ENCODE measurements at places on chromosomes 12 and 14.

DNA sequence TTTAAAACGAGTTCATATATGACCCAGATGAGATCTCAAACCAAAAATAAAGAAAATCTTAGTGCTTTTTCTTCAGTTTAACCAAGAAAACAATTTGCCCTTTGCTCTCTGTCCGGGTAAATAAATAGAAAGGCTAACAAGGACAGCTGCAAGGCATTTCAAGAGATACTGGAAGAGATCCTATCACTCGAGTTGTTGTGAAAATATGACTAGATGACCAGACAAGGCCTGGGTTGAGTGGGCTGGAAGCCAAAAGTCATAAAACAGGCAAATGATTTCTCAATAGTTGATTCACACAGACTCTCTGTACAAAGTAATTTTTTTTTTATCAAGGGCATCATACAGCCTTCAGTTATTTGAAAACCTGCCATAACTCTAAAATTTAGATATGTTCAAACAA is 55.9 kb upstream of the AVPR1A start:
- DNase-seq = no peak

- DNase-seq = no peak
These were observed 8.3 kb downstream of the RESF1 start for GRCh38 chr12:31967539-31967938.

DNA sequence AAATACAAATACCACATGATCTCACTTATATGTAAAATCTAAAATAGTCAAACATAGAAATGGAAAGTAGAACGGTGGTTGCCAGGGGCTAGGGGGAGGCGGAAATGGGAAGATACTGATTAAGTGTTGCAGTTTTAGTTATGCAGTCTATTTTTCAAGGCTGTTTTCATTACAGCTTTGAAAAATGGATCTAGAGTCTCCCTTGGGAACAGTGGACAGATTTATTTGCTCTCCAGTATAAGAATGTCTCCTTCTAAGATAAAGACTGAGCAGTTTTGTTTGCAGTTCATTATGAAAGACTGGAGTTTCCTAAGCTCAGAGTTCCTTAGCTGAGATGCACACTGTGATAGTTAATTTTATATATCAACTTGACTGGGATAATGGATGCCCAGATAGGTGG is 202.5 kb downstream of the KLHL28 start:
- DNase-seq = no peak

DNA sequence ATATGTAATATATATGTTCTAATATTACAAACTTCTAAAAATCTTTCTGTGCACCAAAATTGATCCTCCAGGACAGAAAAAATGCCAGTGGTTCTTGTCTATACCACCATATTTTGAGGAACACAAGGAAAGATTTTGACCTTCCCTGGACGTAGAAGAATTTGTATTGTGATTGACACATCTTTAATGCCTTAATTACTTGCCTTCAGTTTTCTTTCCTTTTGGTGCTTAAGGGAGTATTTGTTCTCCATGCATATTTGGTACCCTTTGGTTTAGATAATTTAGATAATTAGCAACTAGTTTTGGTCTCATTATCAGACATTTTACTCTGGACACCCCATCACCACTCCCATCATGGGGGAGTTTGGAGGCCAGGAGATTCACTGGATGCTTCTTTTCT is 27.6 kb downstream of the TRAF3 start:
- DNase-seq = no peak

- DNase-seq = no peak
These were observed 8.9 kb upstream of the RAP1B start for GRCh38 chr12:68601767-68602166.

DNA sequence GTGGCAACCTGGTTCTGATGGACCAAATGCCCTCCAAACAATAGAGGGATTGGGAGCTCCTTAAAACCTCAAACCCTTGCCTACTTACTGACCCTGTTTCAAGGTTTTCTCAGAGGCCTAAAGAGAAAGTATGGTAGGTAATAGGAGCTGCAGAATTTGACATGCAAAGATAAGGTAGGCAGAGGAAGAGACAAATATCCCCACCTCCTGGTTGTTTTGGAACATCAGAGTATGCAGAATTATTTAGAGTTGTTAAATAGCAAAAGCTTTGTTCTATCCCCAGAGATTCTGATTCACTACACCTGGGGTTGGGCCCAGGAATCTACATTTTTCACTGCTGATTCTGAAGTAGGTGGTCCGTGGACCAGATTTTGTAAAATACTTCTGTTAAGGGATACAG is 421.2 kb downstream of the SOX5 start:
- DNase-seq = no peak

DNA sequence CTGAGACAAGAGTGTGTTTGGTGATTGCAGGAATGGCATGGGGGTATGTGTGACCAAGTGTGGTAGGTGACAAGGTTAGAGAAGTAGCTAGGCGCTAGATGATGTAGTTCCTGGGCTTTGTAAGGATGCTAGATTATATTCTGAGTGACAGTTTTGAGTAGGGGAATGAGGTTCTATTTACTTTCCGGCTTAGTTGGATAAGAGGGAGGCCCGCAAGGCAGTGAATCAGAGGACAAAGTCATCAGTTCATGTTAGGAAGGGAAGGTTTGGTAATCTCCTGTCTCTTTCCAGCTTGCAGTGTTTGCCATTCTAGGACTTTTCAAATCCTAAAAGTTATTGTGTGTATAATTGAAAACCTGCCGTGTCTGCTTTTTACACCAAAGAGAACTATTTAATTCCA is 45.0 kb downstream of the CFAP54 start:
- no peak for DNase-seq

GRCh38 chr14:59845245-59845644 is 25.3 kb downstream of the RTN1 start:
- DNase-seq = no peak

DNA sequence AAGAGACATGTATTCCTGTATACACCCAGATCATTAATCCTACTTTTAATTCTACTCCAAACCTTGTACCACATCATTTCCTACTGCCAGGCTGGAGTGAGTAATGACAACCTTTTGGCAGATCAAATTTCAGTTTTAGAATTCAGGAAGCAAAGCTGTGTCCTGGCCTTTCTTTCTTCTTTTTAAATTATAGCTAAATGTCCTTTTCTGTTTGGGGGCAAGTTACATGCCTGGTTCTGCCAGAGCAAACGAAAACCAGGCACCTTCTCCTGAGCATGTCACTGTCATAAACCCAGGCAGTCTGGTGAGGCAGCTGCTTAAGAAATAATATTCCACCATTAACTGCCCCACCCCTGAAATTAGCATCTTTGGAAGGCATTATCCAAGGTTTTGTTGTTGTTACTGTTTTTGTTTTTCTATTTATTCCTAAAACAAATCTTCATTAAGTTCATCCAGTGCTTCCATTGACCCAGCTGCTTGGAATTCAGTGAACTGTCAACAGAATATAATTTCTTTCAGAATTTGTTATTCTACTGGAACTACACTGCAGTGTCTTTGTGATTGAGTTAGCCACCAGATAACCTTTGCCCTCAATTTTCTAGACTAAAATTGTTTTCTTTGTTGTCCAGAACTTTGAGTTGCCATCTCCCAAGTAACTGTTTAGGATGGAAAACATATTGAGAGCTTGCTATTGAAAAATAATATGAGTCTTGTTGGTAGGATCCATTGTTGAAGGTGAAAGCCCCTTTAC is 33.2 kb downstream of the SAMD4A start:
- no peak for DNase-seq

DNA sequence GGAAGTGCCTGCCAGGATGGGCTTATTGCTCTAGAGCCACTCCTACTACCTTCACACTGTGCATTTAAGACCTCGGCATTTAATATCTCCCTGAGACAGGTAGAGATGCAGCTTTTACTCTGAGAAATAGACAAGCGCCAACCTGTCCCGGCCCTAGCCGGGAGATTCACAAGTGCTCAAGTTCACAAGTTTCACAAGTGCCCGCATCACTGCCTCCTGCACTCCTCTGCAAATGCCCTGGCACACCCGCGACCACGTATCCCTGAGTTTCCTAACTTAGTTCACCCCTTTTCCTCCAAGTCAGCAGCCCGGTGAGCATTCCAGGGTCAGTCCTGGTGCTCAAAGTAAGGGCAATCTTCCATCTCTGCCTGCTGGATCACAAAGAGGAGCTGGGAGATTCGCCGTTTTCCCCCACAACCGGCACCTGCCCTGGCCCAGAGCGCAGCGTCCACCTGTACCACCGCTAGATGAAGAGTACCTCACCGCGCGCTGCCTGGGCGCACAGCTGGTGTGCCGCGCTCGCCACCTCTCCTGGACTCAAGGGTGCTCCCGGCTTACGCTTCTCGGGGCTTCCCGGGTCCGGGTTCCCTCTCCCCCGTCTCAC is 5.0 kb upstream of the SLC38A4 start:
- no peak for DNase-seq

DNA sequence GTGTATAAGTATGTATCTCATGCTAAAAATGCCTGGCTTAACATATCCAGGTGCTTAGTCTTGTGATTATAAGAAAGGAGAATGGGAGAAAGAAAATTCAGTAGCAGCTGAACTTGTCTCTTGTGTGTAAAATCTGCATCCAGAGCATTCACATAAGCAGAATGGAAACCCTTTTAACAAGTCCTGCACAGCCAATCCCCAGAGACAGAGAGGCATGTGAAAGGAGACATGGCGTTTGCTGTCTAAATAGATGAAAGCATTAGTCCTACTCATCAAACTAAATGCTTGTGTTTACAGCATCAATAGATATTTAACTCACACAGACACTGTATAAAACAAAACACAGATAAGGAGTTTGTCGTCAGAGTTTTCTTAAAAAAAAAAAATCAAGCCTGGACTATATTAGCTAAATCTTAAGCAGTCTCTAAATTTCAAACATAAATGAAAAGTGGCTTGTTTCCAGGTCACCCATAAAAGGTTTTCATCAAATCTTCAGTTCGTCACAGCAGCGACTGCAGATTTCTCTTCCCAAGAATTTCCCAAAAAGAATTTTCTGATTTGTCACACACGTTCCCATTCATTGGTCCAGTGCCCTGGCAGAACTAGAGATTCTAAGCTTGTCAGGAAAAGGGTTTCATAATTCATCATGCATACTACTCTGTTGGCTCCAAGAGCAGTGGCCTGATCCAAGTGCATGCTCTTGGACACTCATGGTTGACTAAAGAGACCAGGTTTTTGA is 249.2 kb downstream of the BTG1 start:
- no peak for DNase-seq

DNA sequence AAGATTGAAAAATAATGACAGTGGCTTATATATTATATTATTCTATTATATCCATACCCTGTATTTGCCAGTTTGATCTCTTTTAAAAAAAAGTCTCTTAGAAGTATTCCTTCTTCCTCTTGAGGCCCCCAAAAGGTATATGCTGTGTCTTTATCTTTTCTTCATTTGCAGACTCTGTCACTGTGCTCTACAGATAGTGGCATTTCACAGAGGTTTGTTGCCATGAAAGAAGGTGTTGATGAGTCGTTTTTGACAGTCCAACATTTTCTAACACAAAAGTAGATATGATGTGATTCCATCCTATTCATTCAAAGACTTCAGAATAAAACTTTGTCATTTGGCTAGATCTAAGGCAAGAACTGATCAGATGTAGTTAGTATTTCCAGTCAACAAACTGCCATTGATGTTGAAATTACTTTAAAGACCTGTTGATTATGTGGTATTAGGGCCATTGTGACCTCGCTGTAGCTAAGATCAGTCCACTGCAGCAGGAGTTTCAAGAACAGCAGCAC is at the start of gene CCDC196:
TSS of gene CCDC196 (plus strand) at position 462 of the 512 bp plus-strand sequence. CDS start 132 bp downstream, outside the sequence.
- DNase-seq = no peak

- no peak for DNase-seq
These were observed 12.6 kb downstream of the RXYLT1 start for GRCh38 chr12:63792338-63792737.

- no peak for DNase-seq
These were observed 39.9 kb downstream of the NINJ2 start for GRCh38 chr12:623172-623864.

- DNase-seq = no peak
These were observed 89.1 kb downstream of the STXBP6 start for GRCh38 chr14:24960816-24961215.

- no peak for DNase-seq
These were observed 88.7 kb downstream of the BCL11B start for GRCh38 chr14:99183311-99183710.

DNA sequence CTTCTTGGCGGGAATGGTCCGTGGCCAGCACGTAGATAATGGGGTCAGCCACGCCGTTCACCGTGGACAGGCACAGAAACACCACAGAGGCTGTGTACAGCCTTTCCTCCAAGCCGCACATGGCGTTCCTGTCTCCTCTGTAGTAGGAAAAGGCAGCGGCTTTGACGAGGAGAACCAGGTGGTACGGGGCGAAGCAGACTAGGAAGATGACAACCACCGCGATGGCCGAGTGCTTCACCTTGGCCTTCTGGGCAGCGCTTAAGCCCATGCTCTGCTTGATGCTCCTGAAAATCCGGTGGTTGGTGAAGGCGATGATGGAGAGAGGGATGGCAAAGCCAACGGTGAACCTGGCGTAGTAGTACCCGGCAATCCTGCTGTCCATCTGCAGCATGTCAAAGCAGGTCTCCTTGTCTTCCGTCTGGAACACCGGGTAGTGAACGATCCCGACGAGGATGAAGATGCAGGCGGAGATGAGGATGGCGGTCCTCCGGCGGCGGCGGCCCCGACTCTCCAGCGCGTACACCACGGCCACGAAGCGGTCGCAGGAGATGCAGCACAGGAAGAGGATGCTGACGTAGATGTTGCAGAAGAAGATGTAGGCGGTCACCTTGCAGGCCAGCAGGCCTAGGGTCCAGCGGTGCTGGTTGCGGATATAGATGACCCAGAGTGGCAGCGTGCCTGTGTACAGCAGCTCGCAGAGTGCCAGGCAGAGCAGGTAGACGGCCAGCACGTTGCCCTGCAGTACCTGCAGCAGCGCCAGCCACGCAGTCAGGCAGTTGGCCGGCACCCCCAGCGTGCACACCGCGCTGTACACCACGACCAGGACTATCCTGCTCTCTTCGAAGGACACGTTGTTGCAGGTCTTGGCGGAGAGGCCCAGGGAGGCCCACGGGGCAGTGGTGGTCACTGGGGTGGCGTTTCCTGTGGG is 13.8 kb downstream of the GPR132 start:
- no peak for DNase-seq

GRCh38 chr12:50105913-50106450 is 2.2 kb downstream of the GPD1 start:
- no peak for DNase-seq

GRCh38 chr12:44771485-44772021 is 104.6 kb downstream of the NELL2 start:
- no peak for DNase-seq

- peak; percentile 62 for DNase-seq
These were observed 43.7 kb downstream of the DDX11 start for GRCh38 chr12:31117203-31118011.

DNA sequence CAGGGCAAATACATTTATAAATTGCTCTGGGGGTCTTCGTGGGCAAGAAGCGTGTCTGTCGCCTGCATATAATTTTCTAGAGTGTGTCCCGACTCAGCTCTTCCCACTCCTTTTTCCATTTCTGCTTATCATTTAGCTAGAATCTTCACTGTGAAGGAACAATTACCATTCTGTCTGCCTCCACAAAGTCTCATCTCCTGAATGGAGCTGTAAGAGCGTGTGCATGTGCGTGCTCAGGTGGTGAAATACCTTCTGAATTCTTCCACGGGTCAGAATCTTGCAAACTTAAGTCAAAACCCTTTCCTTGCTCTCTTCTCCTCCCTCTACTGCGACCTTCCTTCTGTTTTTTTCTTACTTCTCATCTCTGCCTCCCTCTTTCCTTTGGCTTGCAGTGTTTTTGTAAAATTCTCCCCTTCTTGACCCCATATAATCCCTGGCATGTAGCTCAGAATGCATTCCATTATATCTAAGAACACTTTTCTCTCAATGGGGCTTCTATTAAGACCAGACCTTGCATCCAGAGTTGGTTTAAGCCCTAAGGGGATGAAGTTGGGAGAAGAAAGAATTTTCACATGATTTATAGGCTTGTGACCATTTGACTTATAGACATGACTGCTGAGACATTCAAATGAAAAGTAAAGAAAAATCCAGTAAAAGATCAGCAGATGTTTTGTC is 25.0 kb upstream of the GSG1 start:
- DNase-seq = no peak
